ENCODE measurements at places on chromosomes 3 and 15.

- DNase-seq, result peak; percentile 17
These were observed 50.4 kb downstream of the GHSR start for GRCh38 chr3:172397716-172398405.

- no peak for DNase-seq
These were observed 407.1 kb upstream of the KCNMB2 start for GRCh38 chr3:178129109-178129508.

GRCh38 chr3:15216501-15216900, 10.5 kb downstream of the CAPN7 start:
- DNase-seq, result no peak

GRCh38 chr3:66615643-66616301, 115.0 kb upstream of the LRIG1 start:
- DNase-seq, result no peak

DNA sequence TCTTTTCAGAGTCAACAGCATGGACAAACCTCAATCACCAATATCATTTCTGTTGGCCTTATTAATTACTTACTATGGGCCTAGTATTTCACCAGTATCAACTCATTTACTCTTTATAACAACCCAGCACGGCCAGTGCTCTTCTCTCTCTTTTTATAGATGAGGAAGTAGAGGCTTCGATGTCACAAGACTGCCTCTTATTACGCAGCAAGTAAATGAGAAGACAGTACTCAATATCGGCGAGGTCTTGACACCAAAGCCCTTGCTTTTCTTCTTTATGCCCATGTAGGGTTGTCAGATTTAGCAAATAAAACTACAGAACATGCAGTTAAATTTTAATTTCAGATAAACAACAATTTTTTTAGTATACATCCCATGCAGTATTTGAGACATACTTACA, 99.0 kb upstream of the KCNMB2 start:
- no peak for DNase-seq

- no peak for DNase-seq
These were observed 31.1 kb upstream of the NR2E3 start for GRCh38 chr15:71779073-71779797.

GRCh38 chr15:58269455-58270414, 131.6 kb downstream of the AQP9 start:
- DNase-seq, result peak; percentile 63

GRCh38 chr15:95024351-95024750, 793.0 kb downstream of the MCTP2 start:
- DNase-seq, result peak; percentile 5

Measured in AG08395 (cell line).